AG09309 (cell line): ENCODE measurements at places on chromosomes 6 and 20.

DNA sequence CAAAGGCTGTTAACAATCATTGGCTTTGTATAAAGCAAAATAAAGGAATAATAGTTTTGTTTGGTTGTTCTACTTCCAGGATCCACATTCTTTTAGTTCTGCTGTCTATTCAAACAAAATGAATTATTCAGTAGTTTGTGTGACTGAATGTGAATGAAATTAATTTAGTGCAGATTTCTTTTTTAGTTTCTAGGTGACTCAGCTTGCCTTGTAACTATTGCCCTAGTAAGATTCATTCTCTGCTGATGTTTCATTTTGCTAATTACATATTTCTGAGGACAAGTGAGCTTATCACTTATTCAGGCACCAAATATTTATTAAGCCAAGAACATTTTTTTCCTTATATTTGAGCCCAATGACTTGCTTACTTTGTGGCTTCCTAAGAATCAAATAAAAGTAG, 46.5 kb upstream of the RIPOR2 start:
- no peak for DNase-seq

- DNase-seq = no peak
Measured at GRCh38 chr20:53698371-53698978, 104.8 kb upstream of the ZNF217 start.

DNA sequence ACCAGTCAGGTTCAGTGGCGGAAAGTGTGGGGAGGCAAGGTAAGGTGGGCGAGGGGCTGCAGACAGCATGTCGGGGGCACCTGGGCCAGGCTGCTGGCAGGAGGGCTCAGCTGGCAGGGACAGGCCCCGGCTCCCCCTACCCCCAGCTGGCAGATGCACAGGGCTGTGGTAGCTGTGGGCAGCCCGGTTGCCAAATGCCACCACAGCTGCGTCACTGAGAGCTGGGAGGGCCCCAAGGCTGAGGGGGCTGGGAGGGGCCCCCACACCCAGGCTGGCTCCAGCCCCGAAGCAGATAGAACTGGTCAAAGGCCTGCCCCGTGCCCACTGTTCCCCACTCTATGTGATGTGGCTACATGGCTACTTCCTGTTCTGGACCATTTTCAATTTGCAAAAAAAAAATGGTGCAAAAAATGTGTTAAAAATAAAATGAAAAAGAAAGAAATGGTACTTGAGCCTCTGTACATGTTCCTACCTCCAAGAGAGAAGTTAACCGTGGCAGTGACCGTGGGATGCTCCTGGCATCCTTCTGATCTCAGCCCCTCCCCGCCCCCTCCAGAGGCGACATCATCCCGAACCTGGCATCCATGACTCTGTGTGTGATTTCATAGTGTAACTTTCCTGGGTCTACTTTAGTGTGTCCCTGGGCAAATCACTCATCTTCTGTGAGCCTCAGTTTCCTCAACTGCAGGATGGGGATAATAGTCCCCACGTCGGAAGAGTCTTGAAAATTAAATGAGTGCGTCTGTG, 64.4 kb downstream of the UBE2V1 start:
- DNase-seq = no peak

DNA sequence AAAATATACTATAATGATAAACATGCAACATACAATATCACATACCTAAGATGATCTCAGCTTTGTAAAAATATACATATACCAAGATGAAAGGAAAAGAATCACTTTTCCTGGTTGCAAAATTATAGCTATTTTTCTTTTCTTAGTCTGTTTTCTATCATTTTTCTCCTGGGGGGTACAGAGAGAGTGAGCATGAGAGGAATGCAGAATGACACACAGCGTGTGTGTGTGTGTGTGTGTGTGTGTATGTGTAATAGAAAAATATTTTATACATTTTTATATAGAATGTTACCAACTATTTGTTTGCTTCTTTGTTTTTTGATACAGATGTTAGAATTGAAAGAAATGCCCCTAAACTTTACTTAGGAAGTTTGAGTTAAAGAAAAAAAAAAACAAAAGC, 64.3 kb downstream of the FAM83B start:
- DNase-seq = no peak

DNA sequence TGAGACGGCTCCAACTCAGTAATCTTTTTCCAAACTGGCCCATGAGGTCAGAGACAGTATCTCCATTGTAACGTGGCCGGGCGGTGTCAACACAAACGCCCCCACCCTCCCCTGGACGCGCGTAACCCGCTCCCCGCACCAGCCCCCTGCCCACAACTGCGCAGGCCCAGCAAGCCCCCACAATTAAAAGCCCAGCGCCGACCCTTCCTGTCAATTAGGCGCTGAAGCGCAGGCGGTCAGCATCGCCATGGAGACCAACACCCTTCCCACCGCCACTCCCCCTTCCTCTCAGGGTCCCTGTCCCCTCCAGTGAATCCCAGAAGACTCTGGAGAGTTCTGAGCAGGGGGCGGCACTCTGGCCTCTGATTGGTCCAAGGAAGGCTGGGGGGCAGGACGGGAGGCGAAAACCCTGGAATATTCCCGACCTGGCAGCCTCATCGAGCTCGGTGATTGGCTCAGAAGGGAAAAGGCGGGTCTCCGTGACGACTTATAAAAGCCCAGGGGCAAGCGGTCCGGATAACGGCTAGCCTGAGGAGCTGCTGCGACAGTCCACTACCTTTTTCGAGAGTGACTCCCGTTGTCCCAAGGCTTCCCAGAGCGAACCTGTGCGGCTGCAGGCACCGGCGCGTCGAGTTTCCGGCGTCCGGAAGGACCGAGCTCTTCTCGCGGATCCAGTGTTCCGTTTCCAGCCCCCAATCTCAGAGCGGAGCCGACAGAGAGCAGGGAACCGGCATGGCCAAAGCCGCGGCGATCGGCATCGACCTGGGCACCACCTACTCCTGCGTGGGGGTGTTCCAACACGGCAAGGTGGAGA, at the start of the genes HSPA1A and HSPA1L:
TSS of gene HSPA1A (plus strand) at position 519 of the 814 bp plus-strand sequence. CDS start at position 733, 214 bp downstream.
TSS of gene HSPA1L (minus strand) at position 259 of the 814 bp plus-strand sequence. CDS start 3,311 bp downstream, outside the sequence.
- peak; percentile 83 for DNase-seq

GRCh38 chr6:108117427-108118358, 43.2 kb upstream of the OSTM1 start:
- DNase-seq = no peak

GRCh38 chr6:89566930-89567629, 71.5 kb downstream of the LYRM2 start:
- DNase-seq = no peak

- DNase-seq = no peak
Measured at GRCh38 chr6:1629316-1629715, 19.6 kb downstream of the FOXC1 start.

DNA sequence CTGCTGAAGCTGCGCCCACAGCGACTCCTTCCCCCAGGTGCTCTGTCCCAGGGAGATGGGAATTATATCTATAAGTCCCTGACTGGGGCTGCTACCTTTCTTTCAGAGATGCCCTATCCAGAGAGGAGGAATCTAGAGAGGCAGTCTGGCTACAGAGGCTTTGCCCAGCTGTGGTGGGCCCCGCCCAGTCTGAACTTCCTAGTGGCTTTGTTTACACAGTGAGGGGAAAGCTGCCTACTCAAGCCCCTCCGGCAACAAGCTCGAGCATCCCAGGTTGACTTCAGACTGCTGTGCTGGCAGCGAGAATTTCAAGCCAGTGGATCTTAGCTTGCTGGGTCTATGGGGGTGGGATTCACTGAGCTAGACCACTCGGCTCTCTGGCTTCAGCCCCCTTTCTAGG, 152.5 kb upstream of the MAP3K7 start:
- DNase-seq = no peak

DNA sequence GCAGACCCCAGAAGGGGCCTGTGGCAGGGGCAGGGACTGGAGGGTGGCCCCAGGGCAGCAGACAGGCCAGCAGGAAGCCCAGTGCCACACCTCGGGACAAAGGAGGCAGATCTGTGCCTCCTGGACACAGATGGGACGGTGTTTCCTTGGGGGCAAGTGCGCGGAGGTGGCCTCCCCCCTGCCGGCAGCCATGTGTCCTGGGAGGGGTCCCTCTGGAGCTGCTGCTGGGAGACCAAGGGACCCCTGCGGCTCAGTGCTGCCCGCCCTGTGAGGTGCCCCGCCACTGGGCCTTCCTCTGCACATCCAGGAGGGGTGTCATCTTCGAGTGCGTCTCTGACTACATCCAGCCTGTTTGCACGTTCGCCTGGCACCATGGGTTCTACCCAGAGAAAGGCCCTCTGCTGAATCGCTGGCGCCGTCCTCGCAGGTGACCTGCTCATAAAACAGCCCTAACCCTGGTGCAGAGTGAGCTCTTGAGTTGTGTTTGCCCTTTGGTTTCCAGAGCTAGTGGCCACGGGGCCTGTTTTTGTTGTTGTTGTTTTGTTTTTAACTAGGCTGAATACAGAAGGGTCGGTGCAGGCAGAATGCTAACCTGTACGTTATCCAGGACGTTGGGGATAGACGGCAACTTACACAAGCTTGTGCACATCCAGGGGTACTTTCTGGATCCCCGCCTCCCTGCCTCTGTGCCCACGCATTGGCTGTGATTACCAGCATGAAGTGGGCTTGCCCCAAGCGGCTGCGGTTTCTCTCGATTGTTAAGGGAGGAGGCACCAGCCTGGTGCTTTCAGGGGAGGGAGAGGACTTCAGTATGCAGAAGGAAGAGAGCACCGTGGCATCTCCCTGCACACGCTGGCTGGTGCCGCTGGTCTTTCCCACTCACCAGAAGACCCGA, 1.3 kb upstream of the KCNQ2 start:
- DNase-seq = no peak

- no peak for DNase-seq
Measured at GRCh38 chr6:19492636-19493405, 344.3 kb upstream of the ID4 start.

- DNase-seq = no peak
Measured at GRCh38 chr20:8780915-8781314, 288.0 kb upstream of the PLCB4 start.

DNA sequence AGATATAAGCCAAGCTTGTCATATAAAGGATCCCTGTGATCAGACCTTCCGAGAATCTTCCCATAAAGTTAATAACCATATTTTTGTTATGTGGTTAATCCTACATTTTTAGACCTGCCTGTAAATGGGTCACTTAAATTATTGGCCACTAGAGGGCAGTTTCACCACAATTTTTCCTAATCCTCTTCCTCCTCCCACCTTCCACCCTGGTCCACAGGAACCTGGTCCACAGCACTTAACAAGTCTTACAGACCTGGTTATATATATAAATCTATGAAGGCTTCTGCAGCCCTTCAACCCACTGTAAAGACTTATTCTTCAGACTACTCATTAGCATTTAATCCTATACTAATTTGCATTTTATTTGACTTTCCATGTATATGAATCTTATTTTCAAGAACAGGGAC, 28.3 kb downstream of the MRS2 start:
- DNase-seq = peak; percentile 28
